ENCODE measurements at places on chromosomes 6 and 20.

DNA sequence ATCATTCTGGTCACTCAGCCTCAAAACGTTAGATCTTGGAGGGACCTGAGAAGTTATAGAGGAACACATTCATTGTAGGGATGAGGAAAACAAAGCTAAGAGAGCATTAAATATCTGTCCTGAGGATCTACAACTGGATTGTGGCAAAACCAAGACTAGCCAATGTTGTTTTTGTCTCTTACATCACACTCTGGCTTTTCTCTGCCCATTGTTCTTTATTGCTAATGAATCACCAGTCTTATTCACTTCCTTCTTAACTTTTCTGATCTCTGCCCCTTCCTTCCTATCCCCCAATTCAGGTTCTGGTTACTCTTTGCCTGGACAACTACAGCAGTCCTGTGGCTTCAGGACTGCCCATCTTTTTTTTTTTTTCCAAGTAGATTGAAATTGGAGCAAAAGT, 57.0 kb upstream of the PREP start:
- no peak for DNase-seq

DNA sequence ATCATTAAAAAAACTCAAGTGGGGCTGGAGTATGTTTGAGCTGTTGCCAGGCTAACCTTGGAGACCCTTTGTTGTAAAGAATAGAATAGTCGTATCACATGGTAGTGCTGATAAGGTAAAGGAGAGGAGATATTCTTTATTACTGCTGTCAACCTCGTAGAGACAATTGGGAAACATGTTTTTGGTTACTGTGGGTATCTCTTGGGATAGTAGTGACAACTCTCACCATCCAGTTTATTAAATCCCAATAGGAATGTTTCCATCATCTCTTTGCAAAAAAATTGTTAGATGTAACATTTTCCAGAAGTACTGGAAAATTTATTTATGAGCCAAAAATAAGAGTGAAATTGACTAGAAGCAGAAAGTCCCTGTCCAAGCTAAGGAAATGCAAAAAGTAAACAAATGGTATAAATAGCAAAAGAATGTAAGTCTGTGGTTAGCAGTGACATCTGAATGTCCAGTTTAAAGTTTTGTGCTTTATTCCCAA, 829.3 kb upstream of the CITED2 start:
- no peak for DNase-seq

GRCh38 chr6:26569433-26569764, 27.4 kb upstream of the ABT1 start:
- no peak for DNase-seq

DNA sequence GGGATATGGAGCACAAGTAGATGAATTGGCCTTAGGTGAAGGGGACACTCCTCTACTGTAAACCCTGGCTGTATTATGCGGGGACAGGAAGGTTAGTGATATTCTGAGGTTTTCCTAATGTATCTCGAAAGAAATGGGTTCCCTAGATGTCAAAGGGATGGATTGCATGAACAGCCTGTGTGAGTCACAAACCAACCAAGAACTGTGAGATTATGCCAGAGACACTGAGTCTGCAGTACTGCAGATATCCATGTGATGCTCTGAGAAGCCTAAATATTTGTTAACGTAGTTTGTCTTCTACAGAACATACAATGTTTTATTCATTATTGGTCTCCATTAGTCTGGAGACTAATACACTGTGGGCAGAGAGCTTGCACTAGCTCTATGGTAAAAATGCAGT, 182.2 kb downstream of the AKAP7 start:
- DNase-seq: no peak

- DNase-seq: no peak
These were observed 199.6 kb downstream of the TTLL2 start for GRCh38 chr6:167524261-167525111.

DNA sequence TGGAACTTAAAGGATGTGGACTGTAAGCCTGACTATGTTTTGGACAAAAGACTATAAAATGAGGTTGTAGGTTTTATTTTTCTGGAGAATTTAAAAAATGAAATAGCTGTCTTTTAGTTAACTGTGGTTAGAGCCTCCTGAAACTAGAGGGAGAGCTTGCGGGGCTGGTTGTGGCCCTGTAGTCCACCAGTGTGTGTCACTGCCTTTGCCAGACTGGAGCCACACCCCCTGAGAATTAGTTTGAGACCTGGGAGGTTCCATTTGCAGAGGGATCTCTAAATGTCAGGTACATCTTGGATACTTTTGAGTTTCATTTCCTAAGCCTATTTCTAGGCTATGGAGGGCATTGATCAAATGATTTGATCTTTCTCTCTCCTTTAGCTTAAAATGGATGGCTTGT, 20.8 kb downstream of the ZC2HC1B start:
- no peak for DNase-seq

- no peak for DNase-seq
These were observed 76.6 kb downstream of the EDN3 start for GRCh38 chr20:59376998-59377397.

GRCh38 chr6:11291582-11291981, 59.1 kb upstream of the NEDD9 start:
- no peak for DNase-seq

DNA sequence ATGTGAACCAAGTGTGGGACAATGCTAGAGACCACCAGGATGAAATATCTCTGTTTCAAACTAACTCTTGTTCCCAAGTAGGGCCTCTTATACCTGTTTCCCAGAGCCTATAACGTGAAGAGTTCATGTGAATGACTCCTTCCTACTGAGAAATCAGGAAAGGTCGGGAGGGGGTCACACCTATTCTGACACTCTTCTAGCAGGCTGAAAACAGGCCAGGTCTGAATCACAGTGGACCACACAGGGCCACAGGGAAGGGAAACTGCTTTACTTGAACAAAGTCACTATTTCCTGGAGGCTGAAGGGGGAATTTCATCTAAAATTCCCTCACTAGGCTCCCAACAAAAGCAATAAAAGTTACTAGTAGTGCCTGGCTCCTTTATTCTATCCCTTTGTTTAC, 88.4 kb upstream of the BMP2 start:
- no peak for DNase-seq

DNA sequence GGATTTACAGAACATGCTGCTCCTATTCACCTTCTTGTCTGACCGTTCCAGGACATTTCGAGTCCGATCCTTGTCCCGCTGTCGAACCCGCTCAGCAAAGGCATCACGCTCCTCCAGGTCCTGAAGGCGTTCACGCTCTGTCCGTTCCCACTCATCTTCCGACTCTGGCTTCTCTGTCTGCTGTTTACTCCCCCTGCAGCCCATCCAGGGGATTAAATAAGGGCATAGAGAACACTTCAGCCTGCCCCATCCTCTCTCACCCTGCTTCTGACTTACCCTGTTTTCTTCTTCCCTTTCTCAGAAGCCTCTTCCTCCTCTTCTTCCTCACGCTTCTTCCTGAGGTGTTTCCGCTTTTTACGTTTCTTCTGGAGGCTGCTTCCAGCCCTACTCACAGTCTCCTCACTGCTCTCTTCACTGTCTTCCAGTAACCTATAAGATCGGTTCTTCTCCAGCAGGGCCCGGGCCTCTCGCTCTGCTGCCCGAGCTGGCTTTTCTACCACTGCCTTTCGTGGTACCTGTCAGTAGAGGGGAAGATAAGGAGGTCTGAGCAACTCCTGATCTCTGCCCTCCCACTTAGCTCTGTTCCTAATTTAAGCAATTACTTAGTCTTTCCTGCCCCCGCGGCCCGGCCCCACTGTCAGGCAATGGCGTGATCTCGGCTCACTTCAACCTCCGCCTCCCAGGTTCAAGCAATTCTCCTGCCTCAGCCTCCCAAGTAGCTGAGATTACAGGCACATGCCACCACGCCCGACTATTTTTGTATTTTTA, 1.9 kb downstream of the DHX16 start:
- no peak for DNase-seq

DNA sequence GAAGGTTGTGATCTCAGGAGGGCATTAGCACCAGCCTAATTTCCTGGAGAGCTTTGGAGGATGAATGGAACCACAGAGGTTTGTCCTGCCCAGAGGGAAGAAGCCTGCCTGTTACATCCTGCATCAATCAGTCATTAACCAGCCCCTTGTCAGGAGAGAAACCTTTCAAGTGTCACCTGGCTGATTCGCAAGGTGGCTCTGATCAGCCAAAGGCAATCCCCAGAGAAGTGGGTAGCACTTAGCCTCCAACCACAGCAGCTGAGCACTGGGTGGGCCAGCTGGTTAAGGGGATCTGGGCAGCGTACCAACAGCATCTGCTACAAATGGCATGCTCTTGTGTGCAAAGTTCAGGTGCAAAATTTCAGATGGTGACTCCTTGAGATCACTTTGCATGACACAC, 26.9 kb downstream of the ANKEF1 start:
- no peak for DNase-seq

DNA sequence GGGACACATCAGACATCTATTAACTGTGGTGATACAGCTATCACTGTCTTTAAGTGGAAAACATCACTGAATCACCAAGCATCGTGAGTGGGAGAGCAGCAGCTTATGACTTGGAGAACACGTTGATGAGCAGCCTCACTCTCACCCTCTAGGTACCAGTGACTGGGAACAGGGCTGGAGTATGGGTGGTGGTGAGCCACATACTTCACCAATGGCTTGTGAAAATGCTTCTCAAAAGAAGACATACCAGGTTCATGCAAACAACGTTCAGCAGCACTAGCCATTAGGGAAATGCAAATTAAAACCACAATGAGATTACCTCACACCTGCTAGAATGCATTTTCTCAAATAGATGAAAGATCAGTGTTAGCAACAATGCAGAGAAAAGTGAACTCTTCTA, 25.3 kb downstream of the SNX5 start:
- DNase-seq: no peak

GRCh38 chr20:37165031-37165430, 14.1 kb upstream of the RPN2 start:
- DNase-seq: no peak

DNA sequence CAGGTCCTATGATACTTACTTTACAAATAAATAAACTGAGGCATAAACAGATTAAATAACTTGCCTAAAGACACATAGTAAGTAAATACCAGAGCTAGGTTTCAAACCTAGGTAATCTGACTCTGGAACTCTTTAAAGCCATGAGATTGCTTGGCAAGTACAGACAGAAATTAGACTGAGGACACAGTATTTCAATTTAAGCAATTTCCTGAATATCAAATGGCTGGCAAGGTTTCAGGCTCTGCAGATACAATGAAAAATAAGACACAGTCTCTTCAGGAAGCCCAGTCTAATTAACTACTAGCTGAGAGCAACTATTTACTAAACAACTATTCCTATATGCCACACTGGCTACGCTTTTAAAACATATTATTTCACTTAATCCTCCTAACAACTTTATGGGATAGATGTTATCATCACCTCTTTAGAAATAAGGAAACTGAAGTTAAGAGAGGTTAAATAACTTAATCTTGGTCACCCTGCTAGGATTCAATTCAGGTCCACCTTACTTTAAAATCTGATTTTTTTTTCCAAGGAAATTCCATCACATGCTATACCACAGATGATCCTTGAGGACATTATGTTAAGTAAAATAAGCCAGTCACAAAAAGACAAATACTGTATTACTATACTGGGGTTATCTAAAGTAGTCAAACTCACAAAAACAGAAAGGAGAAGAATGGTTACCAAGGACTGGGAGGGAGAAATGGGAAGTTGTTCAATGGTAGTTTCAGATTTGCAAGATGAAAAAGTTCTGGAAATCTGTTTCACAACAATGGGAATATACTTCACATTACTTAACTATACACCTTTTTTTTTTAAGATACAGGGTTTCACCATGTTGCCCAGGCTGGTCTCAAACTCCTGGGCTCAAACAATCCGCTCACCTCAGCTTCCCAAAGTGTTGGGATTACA, 4.1 kb downstream of the TRPC4AP start:
- DNase-seq: no peak

GRCh38 chr6:28165563-28165962, 23.9 kb downstream of the ZKSCAN8 start:
- DNase-seq: no peak

DNA sequence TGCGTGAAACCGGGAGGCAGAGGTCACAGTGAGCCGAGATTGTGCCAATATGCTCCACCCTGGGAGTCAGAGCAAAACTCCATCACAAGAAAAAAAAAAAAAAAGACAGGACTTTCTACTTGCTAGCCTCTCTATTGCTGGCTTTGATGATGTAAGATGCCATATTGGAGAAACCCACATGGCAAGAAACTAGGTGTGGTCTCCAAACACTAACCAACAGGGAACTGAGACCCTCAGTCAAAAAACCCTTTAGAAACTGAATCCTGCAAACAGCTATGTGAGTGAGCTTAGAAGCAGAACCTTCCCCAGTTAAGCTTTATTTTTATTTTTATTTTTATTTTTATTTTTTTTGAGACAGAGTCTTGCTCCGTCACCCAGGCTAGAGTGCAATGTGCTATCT, 18.4 kb upstream of the ZBTB22 start:
- no peak for DNase-seq

DNA sequence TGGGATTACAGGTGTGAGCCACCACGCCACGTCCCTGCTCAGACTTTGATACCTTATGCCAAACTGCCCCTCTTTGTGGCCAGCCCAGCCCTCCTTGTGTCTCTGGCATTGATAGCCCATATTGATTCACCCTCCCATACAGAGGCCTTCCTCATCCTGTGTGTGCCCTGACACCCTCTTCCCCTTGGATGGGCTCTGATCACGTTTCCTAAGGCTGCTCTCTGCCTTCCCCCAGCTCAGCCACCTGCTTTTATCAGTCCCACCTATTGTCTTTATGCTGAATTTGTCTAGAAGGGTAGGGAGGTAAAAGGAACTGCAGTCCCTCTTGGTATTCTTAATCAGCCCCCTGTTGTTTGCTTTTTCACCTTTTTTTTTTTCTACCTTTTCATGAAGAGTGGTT, 95.9 kb downstream of the CDKAL1 start:
- no peak for DNase-seq

GRCh38 chr6:41726876-41727275, 8.5 kb downstream of the TFEB start:
- DNase-seq: no peak

DNA sequence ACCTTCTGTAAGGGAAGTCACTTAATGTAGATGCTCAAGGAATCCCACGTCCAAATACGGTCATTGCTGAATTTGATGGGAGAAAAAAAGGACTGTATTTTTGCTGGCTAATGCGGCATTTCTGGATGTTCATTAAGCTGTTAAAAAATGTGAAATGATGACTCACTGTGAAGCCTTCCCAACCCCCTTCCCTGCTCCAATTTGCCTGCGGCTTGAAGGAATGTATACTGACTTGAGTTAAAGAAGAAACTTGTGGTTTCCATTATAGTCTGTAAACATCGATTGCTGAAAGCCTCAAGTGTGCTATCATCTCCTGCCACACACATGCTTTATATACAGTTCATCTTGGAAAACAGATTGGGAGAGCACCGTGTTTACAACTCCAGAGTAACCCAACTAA, 249.1 kb upstream of the JAG1 start:
- DNase-seq: no peak

DNA sequence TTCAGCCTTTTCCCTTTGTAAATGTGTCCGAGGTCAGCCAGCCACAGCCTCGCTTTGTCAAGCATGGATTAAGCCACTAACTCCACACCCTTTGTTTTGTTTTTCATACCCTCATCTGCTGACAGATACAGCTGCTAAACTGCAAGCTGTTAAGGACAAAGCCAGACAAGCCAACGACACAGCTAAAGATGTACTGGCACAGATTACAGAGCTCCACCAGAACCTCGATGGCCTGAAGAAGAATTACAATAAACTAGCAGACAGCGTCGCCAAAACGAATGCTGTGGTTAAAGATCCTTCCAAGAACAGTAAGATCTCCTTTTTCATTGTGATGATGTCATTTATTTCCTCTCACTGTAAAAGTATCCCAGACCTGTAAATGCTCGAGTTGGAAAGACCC, 269.3 kb downstream of the ARHGAP18 start:
- DNase-seq: no peak

All from cortex of kidney (tissue), 1 donor.